ENCODE measurements at places on chromosomes 3 and 15. TPM values are rescaled to one million over a fixed set of nuclear protein-coding genes. Genes with fewer than 3 reads are reported as not detected.

The PAQR5 gene
- total RNA-seq, result not detected

The AHSG gene
- total RNA-seq, result not detected

The GPR62 gene
- not detected for total RNA-seq

The TMCO5A gene
- total RNA-seq, result not detected

The KATNBL1 gene
- 53.3 TPM for total RNA-seq

The C15orf62 gene
- total RNA-seq, result 5.7 TPM

The SCAMP5 gene
- total RNA-seq, result 0.44 TPM

The CIDEC gene
- total RNA-seq, result not detected

The APOD gene
- total RNA-seq, result 0.20 TPM

The GRK7 gene
- total RNA-seq, result not detected

The SKOR1 gene
- 0.64 TPM for total RNA-seq

The SLITRK3 gene
- total RNA-seq, result not detected

The MED12L gene
- total RNA-seq, result 2.6 TPM
